ENCODE measurements at places on chromosomes 2 and 18.

GRCh38 chr2:120567128-120567527 is 168.5 kb upstream of the GLI2 start:
- no peak for DNase-seq

DNA sequence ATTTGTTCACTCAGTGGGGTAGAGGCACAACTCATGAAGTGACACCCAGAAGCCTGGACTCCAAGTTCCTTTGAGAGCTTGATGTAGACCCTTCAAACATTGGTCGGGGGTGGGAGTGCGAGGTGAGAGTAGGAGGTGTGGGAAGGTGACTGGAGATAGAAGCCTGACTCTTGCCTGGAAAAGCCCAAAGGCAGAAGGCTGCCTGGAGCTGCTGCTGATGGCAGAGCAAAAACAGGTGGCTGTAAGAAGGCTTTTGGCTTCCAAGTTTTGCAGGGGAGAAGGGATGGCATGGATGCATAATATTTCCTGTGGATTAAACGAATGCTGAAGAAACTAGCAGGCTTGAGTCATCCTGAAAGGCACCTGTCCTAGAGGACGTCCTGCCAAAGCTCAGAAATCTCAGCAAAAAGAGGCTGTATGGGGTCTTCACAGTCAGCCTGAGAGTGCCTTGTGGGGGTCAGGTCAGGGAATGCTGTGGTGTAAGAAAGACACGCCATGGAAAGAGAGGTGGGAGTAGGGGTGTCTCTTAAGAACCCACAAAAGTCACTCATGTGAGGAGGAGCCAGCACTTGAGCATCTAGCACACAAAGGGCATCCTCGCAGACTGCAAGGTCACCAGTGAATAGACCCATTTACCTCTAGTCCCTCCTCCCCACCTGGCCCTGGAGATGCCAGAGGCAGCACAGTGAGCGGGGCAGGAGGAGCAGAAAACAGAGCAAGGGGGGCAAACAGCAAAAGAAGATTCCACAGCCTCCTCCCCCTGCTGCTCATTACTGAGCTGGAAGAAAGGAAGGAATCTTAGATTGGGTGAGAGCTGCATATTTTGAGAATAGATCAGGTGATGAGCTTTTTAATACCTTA is 37.5 kb downstream of the FASTKD2 start:
- no peak for DNase-seq

DNA sequence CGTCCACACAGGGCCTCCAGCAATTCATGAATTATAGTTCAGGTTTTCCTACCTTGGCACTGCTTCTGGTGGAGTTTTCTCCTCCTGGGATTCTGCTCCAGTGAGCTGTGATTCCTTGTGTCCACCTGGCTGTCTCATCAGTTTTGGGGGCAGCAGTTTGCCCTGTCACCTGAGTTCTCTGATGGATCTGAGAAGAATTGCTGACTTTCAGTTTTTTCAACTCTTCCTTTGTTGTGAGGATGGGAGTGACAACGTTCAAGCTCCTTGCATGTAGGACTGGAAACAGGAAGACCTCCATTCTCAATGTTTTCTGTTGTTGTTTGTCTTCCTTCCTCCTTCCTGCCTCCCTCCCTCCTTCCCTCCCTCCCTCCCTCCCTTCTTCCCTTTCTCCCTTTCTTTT is 359.0 kb downstream of the TSN start:
- DNase-seq = no peak

- no peak for DNase-seq
Observed at GRCh38 chr2:127104881-127105655, 1.9 kb downstream of the BIN1 start.

Data from suppressor macrophage treated with lipopolysaccharide for 1 hour (primary cell).